ENCODE measurements at places on chromosomes 12 and 14. TPM values are rescaled to one million over a fixed set of nuclear protein-coding genes. Genes with fewer than 3 reads are reported as not detected.
A peak's percentile ranks its signal among the peaks of the same experiment; 100 is the strongest.

Gene C12orf60
- 2.2 TPM for total RNA-seq

Gene AVPR1A
- not detected for total RNA-seq

Gene TEX52
- total RNA-seq, result not detected

Gene P2RX2
- not detected for total RNA-seq

Gene FOXN4
- total RNA-seq, result not detected

Gene HOXC9
- total RNA-seq, result 5.2 TPM

DNA sequence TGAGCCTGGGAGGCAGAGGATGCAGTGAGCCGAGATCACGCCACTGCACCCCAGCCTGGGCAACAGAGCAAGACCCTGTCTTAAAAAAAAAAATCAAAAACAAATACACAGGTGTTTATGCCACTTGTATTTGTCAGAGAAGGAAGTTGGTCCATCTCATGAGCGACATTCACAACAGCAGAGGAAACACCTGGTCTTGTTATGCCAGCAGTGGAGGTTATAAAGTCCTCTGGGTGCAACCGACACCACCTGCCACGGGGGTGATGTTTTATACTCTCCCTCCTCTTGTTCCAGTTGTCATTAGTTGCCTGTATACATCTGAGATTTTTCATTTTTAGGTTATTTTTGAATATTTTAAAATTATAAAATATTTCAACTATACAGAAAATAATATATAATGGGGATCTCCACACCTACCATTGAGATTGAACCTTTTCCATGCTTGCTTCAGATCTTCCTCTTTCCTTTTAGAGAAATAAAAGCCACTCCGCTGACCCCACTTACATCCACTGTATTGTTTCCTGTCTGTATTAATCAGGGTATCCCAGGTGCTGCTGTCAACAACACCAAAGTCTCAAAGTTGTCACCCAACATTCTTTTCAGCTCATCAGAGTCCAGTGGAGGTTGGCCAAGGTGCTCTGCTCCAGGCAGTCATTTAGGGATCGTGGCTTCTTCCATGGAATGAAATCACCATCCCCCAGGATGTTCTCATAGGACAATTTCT, 65.1 kb downstream of the RNFT2 start:
- DNase-seq, result no peak

- no peak for DNase-seq
These were observed 361.0 kb downstream of the DPF3 start for GRCh38 chr14:72532686-72533454.

- no peak for DNase-seq
These were observed 508.5 kb downstream of the FUT8 start for GRCh38 chr14:65920996-65921395.

DNA sequence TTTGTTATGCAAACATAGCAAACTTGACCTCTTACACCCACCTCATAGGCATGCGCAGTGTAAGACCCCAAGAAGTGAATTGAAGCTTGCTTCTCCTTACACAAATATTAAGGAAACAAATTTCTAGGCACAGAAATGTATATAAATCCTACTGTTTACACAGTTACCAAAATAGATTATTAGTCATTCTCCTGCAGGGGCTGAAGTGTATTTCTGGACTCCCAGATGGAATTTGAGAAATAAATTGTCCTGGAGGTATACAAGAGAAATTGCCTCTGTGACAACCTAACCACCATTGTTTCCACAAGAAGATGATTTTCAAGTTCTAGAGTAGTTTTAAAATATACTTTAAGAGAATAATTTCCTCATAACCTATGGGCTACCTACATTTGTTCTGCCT, 656.0 kb upstream of the MDGA2 start:
- DNase-seq, result peak; percentile 6

DNA sequence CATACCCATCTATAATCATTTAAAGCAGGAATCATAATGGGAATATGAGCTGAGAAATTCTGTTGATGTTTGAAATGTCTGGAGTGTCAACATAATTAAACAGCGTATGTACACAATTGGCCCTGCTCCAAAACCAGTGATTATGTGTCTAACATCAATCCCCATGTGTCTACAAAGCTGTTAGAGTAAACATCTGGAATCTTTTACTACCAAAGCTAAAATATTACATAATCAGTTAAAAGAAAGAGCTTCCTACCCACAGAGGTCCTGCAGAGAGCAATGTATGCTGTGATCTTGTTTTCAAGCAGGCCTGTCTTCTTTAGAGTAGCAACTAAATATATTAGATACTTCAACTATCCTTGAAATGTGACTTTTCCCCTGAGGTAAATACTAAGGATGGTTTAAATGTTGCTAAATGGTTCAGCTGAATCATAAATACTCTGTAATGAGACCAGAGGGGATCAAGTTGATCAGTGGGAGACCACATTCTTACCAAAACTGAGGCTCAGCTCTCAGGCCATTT, 74.3 kb downstream of the RASSF8 start:
- DNase-seq, result peak; percentile 31

- no peak for DNase-seq
These were observed 54.3 kb upstream of the CCDC91 start for GRCh38 chr12:28135801-28136439.

DNA sequence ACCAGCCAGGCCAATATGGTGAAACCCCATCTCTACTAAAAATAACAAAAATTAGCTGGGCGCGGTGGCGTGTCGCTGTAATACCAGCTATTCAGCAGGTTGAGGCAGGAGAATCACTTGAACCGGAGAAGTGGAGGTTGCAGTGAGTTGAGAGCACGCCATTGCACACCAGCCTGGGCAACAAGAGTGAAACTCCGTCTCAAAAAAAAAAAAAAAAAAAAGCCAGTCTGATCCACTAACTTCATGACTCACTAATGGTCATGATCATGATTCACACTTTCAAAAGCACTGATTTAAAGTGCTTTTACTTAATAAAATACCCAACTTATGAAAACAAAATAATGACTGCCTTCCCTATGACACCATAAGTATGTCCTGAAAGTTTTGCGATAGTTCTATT, 38.4 kb upstream of the CPM start:
- peak; percentile 60 for DNase-seq

DNA sequence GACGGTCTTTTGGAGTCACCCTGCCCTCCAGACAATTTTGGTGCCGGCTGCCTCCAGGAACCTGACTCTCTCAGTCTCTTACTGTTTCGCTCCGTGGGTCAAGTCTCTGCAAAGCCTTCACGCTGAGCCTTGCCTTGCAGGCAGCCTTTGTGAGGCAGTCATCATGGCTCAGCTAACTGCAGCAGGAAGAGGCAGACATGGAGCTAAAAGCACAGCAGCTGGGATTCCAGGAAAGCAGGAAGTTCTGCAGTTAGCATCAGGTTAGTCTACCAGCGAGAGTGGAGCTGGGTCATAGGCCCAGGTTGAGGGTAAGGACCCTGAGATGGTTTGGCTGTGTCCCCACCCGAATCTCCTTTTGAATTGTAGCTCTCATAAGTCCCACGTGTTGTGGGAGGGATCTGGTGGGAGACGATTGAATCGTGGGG, 305.4 kb downstream of the PCNX1 start:
- DNase-seq, result no peak

GRCh38 chr12:113757221-113758002, 208.7 kb downstream of the RBM19 start:
- DNase-seq, result peak; percentile 21

Data from MCF 10A (cell line).